Stimulated activated CD4-positive, alpha-beta T cell treated with anti-CD3 and anti-CD28 coated beads, Interleukin-12 subunit alpha, Interleukin-12 subunit beta, amount 100 ng/mL, for 24 hours (primary cell): ENCODE measurements at places on chromosomes 7 and 10.

DNA sequence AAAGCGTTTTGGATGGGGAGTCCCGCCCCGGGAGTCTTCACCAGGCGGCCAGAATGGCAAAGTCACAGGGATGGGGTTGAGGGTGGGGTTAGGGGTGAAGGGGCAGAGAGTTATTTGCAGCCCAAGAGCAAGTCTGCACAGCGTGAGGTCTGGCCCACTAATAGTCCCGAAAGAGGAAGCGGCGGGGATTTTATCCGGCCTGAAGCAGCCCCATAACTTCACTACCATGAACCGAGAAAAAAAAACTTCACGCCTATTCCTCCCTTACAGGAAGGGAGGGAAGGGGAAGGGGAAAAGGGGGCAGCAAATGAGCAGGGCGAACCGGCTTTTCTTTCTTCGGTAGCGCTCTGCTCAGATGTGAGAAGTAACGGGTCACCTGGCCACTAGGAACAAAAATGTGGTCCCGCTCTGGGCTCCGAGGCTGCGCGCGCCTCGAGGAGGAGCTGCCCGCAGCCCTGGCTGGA, 712 bp downstream of the ITPRIP start:
- no peak for DNase-seq

- peak; percentile 70 for DNase-seq
Measured at GRCh38 chr7:4791738-4792536, 16.5 kb downstream of the AP5Z1 start.

- no peak for DNase-seq
Measured at GRCh38 chr7:133698127-133698526, 429.0 kb upstream of the LRGUK start.

GRCh38 chr7:120774481-120774880, 83.5 kb downstream of the TSPAN12 start:
- DNase-seq = no peak

GRCh38 chr10:24541239-24541753, 182.4 kb downstream of the ARHGAP21 start:
- DNase-seq = no peak

GRCh38 chr7:33895025-33895804, 10.1 kb upstream of the BMPER start:
- DNase-seq = peak; percentile 71

DNA sequence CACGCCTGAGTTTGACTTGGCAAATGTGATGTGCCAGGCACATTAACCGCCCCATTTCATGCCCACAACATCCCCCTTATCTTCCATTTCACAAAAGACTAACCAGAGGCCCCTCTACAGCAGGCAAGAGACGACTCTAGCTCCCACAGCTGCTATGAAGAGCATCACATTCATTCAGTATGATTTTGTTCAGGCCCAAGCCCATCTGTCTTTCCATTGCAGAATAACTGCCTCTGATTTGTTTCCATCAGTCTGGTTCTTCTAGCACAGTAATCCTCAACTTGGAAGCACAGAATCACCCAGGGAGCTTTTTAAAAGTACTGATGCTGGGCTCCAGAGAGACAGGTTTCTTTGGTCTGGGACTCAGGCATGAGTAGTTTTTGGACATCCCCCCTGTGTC, 169.7 kb downstream of the NEURL1 start:
- no peak for DNase-seq

DNA sequence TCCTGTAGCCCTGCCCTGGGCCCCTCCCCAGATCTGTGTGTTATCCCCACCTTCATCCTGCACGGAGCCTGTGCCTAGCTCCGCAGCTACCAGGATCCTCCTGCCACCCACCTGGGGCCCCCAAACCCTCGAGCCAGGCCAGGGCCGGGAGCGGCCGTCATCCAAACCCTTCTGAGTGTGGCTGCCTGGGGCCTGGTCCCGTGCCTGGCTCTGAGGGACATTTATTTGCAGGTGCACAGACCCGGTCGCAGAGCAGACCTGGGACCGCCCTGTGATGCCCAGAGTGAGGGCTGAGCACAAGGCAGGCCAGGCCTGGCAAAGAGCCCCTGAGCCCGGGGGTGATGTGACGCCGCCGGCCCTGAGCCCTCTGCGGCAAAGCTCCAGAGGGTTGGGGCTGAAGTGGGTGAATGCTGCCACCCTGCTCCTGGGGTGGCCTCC, 27.4 kb upstream of the INPP5A start:
- no peak for DNase-seq

DNA sequence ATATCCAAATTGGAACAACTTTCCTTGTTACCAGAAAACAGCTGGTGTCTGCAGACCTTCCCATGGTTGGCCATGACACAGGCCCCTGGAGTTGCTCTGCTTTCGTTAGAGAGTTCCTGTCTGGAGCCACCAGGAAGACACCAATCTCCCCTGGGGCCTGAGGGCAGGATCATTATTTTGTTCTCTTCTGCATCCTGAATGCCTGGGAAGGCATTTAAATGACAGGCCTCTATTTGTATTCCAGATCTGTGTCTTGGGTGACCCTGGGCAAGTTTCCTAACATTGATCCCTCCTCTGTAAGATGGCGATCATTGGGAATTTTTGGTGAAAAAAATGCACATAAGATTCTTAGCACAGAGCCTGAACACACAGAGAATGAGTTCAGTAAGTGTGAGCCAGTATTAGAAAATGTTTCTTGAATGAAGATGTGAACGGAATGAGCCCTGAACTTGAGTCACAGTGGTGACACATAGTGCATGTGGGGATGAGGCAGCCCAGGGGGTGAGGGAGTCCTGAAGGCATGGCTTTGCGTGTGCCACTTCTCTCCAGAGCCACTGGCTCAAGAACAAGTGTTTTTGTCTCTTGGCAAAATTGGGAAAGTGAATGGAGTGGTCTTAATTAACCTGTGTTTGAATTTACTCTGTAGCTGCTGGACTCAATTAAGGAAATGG, 28.4 kb downstream of the BMPER start:
- no peak for DNase-seq

DNA sequence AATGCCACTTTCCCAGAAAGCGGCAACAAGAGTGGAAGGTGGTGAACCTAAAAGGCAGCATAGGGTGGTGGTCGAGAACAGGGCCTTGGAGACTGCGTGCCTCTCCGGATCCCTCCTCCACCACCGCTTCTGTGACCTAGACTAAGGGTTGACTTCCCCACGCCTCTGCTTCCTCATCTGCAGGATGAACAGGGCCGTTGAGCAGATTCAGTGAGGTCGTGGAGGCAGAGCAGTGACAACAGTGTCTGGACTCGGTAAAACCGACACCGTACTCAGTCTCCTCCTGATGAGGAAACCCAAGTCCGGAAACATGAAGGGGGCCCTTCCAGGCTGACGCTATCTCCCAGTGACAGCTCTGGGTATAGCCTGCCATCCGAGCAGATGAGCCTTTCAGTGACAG, 162.6 kb downstream of the CELF2 start:
- no peak for DNase-seq

DNA sequence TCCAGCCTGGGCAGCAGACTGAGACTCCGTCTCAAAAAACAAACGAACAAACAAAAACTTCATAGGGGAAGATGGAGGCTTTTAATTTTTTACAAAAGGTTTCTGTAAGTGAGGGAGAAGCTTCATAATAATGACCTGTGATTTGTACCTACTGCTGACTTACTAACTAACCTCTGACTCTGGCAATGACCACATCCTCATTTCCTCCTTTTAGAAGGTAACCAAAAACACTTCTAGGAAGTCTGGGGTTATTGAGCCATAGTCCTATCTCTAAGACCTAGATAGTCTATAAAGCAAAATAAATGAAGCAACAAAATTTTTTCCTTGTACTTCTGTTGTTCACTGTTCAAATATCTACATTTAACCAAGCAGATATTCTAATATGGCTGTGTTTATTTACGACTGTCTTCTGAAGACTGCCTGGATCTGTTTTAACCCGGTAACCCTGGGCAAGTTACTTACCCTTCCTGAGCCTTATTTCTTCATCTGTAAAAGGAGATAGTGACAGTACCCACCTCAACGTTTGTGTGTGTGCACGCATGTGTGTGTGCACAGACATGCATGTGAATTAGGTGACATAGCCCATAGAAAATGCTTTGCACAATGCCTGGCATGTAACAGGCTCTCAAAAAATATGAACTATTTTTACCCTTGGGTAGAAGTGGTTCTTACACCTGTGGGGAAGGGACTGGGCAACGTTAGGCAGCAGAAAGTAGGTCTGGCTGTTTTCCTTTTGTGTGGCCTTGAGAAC, 30.8 kb upstream of the SMNDC1 start:
- DNase-seq = no peak

GRCh38 chr7:36765605-36766004, 41.3 kb upstream of the AOAH start:
- DNase-seq = no peak

DNA sequence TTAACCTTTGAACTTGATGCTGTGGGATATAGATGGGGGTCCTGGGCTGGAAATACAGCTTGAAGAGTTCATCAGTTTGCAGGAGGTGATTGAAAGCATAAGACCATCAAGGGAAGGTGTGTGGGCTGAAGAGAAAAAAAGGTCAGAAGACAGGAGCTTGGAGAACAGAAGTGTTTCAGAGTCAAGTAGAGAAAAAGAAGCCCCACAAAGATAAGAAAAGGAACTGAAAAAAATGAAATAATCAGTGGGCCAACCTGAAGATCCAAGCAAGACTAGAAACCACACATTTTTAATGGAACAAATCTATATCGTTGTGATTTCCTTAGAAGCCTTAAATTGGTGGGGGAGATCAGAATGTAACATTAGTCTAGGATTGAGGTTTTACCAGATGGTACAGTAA, 22.5 kb downstream of the ZEB1 start:
- no peak for DNase-seq

DNA sequence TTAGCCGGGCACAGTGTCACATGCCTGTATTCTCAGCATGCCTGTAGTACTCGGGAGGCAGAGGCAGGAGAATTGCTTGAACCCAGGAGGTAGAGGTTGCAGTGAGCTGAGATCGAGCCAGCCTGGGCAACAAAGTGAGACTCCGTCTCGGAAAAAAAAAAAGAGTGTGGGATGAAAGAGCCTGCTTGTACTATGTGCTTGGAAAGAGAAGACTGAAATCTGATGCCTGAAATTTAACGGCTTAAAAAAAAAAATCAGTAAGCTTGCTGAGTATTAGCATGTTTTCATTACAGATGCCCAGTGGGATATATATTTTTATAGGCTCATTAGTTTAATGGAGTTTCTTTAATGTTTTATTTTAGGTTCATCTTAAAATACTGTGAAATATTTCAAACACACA, 4.2 kb downstream of the NT5C2 start:
- no peak for DNase-seq

- DNase-seq = no peak
Measured at GRCh38 chr10:33618196-33618595, 283.7 kb upstream of the NRP1 start.

GRCh38 chr10:29658984-29659965, 24.5 kb upstream of the SVIL start:
- DNase-seq = peak; percentile 48

DNA sequence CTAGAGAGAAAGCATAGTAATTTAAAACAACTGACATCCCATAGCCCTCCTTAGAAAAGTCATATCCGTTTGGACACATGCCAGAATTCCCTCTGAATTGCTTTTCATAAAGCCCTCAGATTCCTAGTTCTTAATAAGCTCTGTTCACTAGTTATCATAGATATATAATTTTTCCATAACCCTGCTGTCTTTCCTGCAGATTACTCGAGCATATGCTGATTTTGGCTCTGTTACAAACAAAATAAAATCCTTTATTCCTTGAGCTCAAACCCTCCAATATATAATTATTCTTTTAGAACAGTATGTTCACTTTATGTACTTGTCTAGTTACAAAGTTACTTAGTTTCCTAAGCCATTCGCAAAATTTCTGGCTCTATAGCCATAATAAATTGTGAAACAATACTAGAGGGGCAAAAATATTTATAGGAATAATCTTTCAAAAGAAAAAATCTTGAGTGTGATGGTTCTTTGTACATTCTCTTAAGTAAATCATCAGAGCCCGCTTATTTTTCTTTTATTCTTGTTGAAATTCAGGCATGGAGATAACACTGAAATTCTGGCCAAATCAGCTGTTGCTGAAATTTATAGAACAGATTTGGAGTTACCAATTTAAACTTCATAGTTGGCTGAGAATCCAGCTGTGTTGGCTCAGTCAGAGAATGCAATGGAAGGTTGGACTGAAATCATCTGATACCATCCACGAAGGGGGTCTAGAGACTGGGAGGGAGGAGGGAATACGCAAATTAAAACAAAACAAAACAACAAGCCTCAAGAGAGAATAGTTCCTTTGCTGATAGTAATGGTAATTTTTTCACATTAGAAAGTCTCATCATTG, 146.1 kb upstream of the TMEM196 start:
- DNase-seq = no peak

GRCh38 chr10:72687035-72687434, 4.9 kb upstream of the MCU start:
- DNase-seq = no peak

DNA sequence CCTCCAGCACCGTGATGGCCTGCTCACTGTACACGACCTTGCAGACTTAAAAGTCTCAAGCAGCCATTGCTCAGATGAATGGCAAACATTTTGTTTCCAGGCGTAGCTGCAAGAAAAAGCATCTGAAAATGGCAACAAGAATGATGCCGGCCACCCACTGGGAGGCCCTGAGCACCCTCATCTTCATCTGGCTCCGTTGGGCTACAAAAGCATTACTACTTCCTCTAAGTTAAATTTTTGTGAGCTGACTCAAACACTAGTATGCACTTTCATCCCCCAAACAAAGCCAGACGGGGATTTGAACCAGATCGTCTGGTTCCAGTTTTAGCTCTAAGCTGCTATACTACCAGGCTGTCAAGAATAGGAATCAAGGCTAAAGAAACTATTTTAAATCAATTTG, 116.6 kb upstream of the CDK1 start:
- DNase-seq = no peak

- no peak for DNase-seq
Measured at GRCh38 chr7:47936323-47936722, 11.9 kb downstream of the PKD1L1 start.

DNA sequence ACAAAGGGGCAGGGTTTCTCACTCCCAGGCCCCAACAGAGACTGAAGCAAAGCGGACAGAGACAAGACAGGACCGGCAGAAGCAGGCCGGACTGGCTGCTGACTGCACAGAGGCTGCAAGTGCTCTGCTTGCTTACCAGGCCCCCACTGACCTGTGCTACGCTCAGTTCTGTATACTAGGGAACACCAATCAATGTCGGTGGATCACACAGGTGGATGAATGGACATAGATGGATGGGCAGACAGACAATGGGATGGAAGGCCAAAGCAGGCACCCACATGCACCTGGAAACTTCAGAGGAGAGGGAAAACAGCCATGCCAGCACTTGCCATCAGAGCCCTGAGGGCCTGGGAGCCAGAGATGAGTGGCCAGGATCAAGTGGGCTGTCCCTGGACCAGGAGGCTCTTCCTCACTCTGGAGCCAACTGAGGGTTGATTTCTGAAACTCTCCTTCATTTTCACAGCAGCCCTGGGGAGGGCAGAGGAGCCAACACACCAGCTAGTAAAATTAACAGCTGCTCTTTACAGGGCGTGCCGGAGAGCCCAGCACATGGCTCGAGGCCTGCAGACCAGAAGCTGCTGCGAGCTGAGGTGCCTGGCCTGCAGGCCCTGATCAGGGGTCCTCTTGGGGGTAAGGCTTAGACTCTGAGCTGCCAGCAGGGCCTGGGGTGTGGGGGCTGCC, 243.6 kb downstream of the KCNMA1 start:
- no peak for DNase-seq

- DNase-seq = no peak
Measured at GRCh38 chr10:22649994-22650393, 64.4 kb downstream of the PIP4K2A start.
